ENCODE measurements at places on chromosomes 13 and 19.

- DNase-seq = no peak
Measured at GRCh38 chr19:19597809-19598306, 20.6 kb downstream of the PBX4 start.

- no peak for DNase-seq
Measured at GRCh38 chr19:52331757-52332156, 4.3 kb upstream of the ZNF610 start.

DNA sequence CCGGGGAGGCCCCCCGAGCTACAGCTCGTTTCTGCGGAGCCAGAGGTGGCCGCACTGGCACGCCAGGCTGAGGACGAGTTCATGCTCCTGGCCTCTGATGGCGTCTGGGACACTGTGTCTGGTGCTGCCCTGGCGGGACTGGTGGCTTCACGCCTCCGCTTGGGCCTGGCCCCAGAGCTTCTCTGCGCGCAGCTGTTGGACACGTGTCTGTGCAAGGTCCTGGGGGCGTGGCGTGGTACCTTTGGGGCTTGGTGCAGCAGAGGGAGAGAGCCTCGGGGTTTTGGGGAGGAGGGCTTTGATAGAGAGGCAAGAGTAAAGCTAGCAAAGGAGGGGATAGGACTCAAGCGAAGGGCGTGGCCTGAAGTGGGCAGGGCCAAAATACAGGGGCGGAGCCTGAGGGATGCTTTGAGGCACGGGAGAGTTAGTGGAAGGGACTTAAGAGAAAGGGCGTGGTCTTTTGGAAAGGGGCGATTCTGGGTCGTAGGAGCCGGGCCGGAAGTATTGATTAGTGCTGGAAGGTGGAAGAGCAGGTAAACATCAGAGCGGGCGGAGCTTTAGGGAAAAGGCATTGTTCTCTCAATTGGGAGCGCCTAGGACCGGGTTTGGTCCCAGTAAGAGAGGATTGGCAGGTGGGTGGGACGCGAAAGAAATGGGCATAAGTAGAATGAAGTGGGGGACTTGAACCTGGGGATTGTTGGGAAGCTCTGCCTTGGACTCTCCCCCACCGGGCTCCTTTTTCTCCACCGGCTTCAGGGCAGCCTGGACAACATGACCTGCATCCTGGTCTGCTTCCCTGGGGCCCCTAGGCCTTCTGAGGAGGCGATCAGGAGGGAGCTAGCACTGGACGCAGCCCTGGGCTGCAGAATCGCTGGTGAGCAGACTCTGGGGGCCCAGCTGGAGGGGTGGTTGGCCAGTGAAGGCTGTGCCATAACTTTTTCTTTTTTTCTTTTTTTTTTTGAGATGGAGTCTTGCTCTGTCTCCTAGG, 1.2 kb downstream of the PPM1N start:
- DNase-seq = no peak

DNA sequence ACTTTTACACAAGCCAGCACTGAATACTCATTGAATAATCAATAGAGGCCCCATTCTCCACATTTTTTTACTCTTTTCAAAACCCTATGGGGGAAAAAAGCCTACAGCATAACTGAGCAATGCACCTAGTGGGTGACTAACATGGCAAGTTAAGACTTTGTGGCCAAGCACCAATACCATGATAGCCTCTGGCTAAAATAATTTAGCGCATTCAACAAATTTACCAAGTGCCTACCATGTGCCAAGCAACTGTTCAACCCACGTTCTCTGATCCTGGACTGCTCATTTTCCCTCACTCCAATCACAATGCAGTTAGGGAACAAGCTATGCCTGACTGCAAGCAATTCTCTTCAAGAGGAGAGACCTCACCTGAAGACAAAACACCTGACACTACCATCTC, 3.0 kb downstream of the ANKRD10 start:
- no peak for DNase-seq

DNA sequence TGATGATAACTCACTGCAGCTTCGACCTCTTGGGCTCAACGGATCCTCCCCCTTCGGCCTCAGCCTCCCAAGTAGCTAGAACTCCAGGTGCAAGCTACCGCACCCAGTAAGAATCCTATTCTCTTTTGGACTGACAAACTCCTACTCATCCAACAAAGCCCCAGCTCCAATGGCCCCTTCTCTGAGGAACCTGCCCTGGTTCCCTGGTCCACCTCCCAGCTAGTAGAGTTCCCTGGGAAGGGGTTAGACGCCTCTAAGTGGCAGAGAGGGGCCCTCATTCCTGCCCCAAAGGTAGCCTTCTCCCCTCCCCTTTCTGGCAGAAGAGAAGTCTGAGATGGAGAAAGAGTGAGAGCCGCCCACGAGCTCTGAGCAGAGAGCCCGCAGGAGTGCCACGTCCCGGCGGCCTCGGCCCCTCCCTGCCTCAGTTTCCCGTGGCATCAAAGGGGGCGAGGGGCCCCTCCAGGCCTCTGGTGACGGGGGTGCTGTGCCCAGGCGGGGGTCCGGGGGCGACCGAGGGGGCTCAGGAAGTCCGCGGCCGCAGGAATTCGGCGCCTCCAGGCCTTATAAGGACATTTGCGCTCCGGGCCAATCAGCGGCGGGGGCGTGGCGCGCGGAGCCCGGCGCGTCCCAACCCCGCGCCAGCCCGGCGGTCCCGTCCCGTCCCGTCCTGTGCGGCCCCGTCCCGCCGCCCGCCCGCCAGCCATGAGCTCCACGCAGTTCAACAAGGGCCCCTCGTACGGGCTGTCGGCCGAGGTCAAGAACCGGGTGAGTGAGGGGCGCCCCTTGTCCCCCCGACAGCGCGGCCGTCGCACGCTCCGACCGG, at the start of gene CNN2:
CNN2 (plus strand) TSS at position 649 of the 823 bp plus-strand sequence; CDS start at position 703, 54 bp downstream.
- no peak for DNase-seq

GRCh38 chr13:79374578-79374977, 31.5 kb downstream of the RBM26 start:
- DNase-seq = no peak

GRCh38 chr13:65435590-65435989, 1794.5 kb downstream of the PCDH9 start:
- DNase-seq = no peak

DNA sequence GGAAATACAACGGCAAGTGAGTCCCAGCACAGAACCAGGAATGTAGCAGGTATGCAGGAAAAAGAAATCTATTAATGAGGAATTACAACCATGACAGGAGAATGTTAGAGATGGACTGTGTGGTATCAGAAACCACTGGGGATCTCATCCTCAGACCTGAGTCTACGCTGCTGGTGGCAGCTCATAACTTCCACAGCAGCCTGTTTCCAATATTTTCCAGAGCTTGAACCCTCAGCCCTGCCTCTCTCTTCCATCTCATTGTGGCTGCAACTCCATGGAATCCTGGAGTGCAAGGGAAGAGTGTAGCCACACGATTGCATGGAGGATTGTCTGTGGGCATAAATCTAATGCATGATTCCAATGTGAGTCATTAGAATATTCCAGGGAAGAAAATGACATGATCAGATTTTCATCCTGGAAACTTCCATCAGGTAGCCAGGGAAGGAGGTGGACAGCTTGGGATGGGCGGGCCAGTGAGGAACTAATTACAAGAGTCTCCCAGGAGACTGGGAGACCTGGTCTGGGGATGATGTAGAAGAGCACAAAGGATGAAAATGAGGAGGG, 14.9 kb downstream of the PLA2G4C start:
- DNase-seq = no peak

- DNase-seq = no peak
Measured at GRCh38 chr19:29191005-29191404, 21.9 kb downstream of the UQCRFS1 start.

DNA sequence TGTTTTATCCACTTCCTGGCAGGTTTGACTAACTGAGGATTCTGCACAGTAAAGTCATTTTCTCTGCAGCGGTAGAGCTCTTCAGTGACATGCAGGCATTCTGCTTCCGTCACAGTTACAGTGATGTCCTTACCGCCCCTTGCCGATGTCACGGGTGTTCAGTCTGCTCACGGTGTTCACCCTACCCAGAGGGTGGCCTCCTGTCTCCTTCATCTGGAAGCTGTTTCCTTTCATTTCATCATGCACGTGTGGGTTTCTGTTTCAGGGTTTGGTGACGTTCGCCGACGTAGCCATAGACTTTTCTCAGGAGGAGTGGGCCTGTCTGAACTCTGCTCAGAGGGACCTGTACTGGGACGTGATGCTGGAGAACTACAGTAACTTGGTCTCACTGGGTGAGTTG, 33.4 kb downstream of the ZNF331 start:
- DNase-seq = no peak

GRCh38 chr13:53605326-53605725, 576.7 kb downstream of the OLFM4 start:
- no peak for DNase-seq

DNA sequence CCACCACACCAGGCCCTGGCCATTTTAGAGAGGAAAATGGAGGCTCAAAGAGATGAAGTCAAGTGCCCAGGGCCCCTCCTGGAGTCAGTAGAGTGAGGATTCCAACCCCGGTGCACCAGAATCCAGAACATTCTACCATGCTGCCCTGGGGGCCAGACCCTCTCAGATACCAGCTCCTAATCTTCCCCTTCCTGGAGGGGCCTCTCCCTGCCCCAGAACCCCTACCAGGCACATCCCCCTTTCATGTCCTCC, 11.1 kb downstream of the CAPN12 start:
- no peak for DNase-seq

- peak; percentile 90 for DNase-seq
Measured at GRCh38 chr19:49340069-49340864, 5.1 kb downstream of the CD37 start.

- no peak for DNase-seq
Measured at GRCh38 chr19:54002495-54003315, 11.3 kb downstream of the CACNG6 start.

- DNase-seq = no peak
Measured at GRCh38 chr19:38921420-38922274, 8.9 kb downstream of the SARS2 start.

DNA sequence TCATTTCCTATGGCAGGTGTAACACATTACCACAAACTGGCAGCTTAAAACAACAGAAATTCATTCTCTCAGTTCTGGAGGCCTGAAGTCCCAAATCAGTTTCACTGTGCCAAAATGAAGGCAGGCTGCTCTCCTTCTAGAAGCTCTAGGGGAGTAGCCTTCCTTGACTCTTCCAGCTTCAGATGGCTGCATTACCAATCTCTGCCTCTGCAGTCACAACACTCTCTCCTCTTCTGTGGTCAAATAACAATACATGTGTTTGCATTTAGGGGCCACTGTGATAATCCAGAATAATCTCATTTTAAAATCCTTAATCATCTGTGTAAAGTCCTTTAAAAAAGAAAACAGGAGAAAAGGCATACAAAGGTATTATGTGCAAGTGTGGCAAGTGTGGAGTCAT, 7.8 kb downstream of the DIAPH3 start:
- DNase-seq = peak; percentile 78

GRCh38 chr13:93996481-93996880, 483.0 kb downstream of the DCT start:
- DNase-seq = no peak

DNA sequence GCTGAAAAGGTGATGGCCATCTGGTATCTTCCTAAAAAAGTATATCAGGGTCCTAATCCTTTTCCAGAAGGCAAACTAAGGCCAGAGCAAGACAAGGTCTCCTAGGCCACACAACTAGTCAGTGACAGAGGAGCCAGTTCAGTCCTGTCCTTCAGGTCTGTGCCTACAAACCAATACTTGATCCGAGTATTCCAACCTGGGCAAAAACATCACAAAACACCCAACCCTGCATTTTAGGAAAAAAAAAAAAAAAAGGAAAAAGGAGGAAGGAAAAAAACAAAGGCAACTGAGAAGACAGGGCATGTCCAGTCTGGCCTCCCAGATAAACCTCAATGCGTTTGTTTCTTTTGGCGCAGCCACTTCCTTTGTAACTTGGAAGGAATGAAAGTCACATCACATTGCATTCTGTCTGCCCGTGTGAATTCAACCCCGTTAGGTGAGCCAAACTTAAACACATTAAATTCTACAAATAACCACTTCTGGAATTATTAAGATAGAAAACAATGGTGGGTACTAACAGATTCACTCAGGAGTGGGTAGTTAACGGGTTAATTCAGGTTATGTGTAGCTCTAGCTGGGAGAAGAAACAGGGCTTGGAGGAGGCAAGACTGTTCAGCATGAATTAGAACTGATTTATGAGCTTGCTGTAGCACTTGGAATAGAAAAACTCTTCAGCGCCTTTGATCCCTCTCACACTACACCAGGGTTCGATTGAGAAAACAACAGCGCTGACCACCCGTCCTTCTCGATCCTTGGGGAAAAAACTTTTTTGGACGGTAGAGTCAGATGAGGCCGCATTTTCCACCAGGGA, 43.0 kb upstream of the HNRNPA1L2 start:
- no peak for DNase-seq

GRCh38 chr19:17778251-17778967, 16.5 kb upstream of the B3GNT3 start:
- no peak for DNase-seq

GRCh38 chr19:18830488-18830887, 1.3 kb upstream of the UPF1 start:
- DNase-seq = no peak

- no peak for DNase-seq
Measured at GRCh38 chr19:19748249-19748938, 15.5 kb upstream of the ZNF14 start.

Data from NCI-H524 treated with DMSO at 0.1 percent for 48 hours (cell line).